Hepatic stellate cell (primary cell): ENCODE measurements at places on chromosomes 13 and 19.

DNA sequence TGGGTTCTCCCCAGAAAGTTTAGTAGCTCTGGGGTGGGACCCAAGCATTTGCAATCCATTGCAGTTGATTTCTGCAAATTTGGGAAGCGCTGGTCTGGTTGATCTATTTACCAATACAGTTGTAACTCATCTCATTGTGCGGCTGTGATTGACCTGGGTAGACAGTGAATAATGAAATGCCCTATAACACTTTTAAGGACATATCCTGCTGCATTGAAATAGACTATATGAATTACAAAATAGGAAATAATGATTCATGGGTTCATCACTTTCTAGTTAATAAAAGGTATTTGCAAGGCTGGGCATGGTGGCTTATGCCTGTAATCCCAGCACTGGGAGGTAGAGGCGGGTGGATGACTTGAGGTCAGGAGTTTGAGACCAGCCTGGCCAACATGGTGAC, 59.0 kb upstream of the FARP1 start:
- DNase-seq: no peak

GRCh38 chr13:27868641-27869435, 51.0 kb upstream of the PDX1 start:
- no peak for DNase-seq

DNA sequence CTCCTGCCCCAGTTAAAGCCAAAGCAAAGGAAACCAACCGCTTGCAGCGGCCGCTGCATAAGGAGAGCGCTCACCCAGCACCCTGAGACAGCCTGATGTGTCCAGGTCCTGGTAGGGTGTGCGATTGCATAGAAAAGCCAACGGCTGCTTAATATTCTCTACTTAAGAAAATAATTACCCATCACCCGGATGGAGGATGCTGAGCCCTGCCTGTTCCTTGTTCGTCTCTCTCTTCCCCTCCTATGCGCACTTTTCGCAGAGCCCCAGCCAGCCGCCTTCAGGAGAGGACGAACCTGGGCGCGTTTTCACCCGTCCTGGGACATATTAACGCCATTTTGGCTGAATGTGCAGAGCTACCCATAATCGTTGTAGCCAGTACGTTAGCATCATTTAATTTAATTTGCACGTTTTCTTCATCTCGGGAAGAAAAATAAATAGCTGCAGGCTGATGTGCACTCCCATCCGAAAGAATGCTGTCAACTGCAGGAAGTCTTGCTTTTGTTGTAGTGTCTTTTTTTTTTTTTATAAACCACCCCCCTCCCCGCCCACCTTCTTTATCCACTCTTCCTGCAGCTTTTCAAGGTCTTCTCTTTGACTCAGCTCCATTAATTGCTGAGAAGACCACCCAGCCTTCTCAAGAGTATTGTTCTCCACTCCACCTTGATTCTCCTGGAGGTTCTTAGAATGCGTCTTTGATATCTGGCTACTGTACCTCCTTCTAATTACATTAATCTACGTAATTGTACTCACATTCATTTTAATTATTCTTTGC, 214.5 kb downstream of the TEX29 start:
- no peak for DNase-seq

DNA sequence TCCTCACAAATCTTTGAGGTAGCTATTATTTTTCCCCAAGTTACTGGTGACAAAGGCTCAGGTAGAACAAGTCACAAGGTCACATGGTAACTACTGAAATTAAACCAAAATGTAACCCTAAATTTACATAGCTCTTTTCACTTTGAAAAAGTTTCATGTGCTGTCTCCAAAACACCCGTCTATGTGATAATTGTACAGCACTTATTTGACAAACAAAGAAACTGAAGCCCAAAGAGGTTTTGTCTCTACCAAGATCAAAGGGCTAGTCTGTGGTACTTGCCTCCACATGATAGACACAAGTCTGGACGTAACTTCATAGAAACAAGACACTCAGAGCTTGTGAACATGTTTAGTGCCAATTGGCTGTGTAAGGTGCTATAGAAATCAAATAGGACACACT, 108.3 kb downstream of the SACS start:
- no peak for DNase-seq

DNA sequence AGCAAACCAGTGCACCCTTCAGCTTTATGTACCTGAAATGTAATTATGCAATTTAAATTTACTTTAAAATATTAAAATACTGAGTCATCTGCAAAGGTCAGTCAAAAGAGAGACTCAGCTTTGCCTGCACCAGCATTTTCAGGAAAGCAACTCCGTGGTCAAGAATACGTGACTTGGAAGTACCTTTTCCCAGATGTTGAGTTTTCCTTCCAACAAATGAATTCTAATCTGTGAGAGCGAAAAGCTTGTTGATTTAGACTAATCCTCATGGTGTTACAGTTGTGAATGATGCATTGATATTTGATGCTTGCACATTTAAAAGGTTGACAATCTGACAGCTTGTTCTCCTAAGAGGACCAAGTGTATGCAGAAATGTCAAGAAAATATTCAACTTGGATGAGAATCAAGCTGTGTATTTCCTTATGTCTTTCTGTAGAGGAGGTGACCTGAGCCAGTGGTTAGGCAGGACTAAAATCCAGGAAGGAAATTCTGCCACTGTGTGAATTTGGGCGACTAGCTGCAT, 270.4 kb downstream of the ABCC4 start:
- DNase-seq: no peak

- DNase-seq: no peak
Observed at GRCh38 chr19:9130965-9131364, 4.2 kb upstream of the OR7G3 start.

DNA sequence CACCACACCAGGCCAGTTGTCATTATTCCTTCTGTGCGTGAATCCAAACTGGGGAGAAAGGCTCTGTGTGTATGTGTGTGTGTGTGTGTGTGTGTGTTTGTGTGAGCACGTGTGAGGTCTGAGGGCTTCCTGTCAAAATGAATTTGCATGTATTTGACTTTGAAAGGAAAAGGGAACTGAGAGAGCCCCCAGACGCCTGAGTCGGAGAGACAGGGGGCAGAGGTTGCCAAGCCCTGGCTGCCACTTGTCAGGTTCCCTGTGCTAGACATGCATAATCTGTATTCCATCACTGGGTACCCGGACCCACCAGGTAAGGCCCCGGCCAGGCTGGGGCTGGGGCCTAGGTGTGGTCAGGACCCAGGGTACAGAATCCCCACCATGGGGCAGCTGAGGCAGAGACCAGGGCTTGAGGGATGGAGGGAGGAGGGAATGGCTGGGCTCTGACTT, at the start of gene CLEC17A:
Gene CLEC17A, plus strand, starts transcription at position 191 of the 447 bp plus-strand sequence. Its CDS starts 77 bp downstream, at position 268.
- no peak for DNase-seq

DNA sequence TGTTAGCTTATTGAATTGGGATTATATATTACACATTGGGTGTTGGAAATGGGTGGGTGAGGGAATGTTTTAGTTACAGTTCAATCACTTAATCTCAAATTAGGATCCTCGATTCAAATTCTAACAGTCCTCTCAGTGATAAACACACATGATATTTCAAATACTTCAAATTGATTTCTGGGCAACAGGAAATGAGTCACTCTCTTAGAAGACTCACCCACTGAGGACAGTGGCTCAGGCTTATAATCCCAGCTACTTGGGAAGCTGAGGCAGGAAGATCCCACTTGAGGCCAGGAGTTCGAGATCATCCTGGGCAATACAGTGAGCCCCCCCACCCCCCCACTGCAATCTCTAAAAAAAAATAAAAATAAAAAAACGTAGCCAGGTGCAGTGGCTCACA, 435.3 kb downstream of the KLF12 start:
- DNase-seq: no peak

DNA sequence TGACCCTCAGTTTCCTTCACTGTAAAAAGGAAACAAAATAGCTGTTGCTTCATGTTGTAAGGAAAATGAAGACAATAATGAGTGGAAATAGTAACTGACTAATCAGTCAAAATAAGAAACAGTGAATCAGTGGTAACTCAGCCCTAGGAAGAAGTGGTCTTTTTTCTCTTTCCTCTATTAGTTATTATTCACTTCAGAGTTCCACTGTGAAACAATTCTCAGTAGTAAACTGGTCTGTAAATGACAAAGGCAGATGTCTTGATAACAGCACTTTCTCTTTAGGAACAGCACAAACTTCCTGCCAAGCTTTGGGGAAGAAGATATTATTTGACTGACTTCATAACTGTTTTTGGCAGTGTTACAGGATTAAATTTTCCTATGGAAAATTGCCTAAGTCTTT, 600.5 kb upstream of the KLHL1 start:
- no peak for DNase-seq

- no peak for DNase-seq
Observed at GRCh38 chr13:49302817-49303216, 55.1 kb downstream of the CDADC1 start.
